Natural killer cell treated with Interleukin-12 subunit alpha and Interleukin-12 subunit beta and Interleukin-15 and Interleukin-18, amount 100 ng/mL, for 72 hours (primary cell): ENCODE measurements at places on chromosomes 11 and 22. TPM values are rescaled to one million over a fixed set of nuclear protein-coding genes. Genes with fewer than 3 reads are reported as not detected.
A peak's percentile ranks its signal among the peaks of the same experiment; 100 is the strongest.

The IFITM2 gene
- total RNA-seq: 171 TPM

The KRTAP5-9 gene
- total RNA-seq: not detected

The LYVE1 gene
- not detected for total RNA-seq

The FOLH1 gene
- total RNA-seq: not detected

The CNTF gene
- total RNA-seq: 6.3 TPM

The FAM76B gene
- total RNA-seq: 35.3 TPM

The GLYAT gene
- total RNA-seq: not detected

GRCh38 chr11:119092880-119093842 is 8.5 kb downstream of the HMBS start:
- peaks cover 39% of the 10 kb centered on the region for H3K4me1 ChIP-seq
- DNase-seq: no peak
- H3K36me3 ChIP-seq: peaks cover 21% of the 10 kb centered on the region
- H3K4me3 ChIP-seq: peak overlapping the region; percentile 91
- peak overlapping the region; percentile 93 for H3K27ac ChIP-seq

- H3K4me3 ChIP-seq: no peak overlapping the region
- no peaks in the 10 kb centered on the region for H3K27me3 ChIP-seq
- no peaks in the 10 kb centered on the region for H3K36me3 ChIP-seq
- H3K4me1 ChIP-seq: peaks cover 5% of the 10 kb centered on the region
- DNase-seq: no peak
Measured at GRCh38 chr22:42050641-42051180, 19.9 kb downstream of the NAGA start.

DNA sequence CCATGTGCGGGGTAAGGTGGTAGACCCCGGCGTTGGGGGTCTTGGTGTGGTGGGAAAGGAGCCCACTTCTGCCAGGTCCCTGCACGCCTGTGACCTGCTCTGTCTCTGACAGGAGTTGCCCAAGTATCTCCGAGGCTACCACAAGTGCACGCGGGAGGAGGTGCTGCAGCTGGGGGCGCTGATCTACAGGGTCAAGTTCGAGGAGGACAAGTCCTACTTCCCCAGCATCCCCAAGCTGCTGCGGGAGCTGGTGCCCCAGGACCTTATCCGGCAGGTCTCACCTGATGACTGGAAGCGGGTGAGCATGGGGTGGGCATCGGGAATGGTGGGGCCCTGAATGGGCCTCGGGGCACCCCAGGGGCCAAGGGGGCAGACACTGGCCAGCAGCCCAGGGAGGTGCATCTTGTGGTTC is 83.0 kb downstream of the MYO7A start:
- peak; percentile 58 for DNase-seq
- no peaks in the 10 kb centered on the region for H3K4me1 ChIP-seq
- no peaks in the 10 kb centered on the region for H3K27me3 ChIP-seq
- no peak overlapping the region for H3K4me3 ChIP-seq

DNA sequence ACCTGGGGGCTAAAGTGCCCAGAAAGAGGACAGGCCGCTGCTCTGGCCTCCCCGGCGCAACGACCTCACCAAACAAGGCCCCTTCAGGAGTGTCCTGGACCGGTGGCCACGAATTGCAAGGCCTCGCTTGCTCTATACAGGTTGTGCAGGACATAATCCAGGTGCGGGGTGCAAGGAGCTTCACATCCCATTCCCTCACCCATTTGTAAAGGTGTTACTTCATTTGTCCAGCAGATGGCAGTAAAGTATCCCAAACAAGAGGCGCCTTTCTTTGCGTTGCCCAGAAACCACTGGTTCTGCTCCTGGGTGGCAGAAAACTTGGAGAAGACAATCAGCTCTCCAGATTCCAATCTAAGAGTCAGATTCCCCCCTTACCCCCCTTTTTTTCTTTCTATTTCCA is 35.9 kb upstream of the PRDM11 start:
- no peak overlapping the region for H3K4me3 ChIP-seq
- peaks cover 7% of the 10 kb centered on the region for H3K36me3 ChIP-seq
- H3K4me1 ChIP-seq: no peaks in the 10 kb centered on the region

DNA sequence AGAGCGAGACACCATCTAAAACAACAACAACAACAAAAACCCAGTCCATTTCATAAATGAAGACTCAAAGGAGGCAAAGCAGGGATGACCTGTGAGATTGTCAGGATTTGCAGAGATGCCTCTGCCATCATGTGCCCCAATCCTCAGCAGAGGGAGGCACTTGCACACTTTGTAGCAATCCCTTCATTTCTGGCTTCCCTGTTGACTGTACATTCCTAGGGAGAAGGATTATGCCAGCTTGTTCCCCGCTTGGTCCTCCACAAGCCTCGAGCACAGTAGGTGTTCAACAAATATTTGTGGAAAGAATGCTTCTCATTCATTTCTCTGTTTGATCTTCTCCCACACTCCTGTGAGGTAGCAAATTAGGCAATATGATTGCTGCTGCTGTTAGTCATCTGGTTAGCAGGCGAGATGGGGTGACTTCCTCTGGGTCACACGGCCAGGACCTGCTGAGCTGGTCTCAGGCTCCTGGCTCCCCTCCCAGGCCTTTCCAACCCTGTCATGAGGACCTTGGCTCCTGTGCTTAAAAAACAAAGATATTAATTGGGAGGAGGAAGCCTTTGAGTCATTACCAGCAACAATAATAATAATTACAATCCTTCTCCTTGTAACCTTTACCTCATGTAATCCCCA is 34.1 kb downstream of the LIF start:
- peaks cover 34% of the 10 kb centered on the region for H3K4me1 ChIP-seq
- H3K27me3 ChIP-seq: no peaks in the 10 kb centered on the region
- peak; percentile 72 for DNase-seq
- H3K27ac ChIP-seq: peak overlapping the region; percentile 78
- peak overlapping the region; percentile 48 for H3K4me3 ChIP-seq
- H3K36me3 ChIP-seq: no peaks in the 10 kb centered on the region

GRCh38 chr11:36395978-36396736 is 100.1 kb downstream of the PRR5L start:
- no peak overlapping the region for H3K4me3 ChIP-seq
- H3K27ac ChIP-seq: peak overlapping the region; percentile 34
- peaks cover 44% of the 10 kb centered on the region for H3K36me3 ChIP-seq
- no peaks in the 10 kb centered on the region for H3K27me3 ChIP-seq
- H3K4me1 ChIP-seq: peaks cover 74% of the 10 kb centered on the region

- H3K4me3 ChIP-seq: no peak overlapping the region
- H3K27ac ChIP-seq: no peak overlapping the region
- H3K4me1 ChIP-seq: peaks cover 29% of the 10 kb centered on the region
Measured at GRCh38 chr11:108754901-108755625, 90.2 kb downstream of the DDX10 start.

- DNase-seq: no peak
- H3K4me1 ChIP-seq: no peaks in the 10 kb centered on the region
- H3K36me3 ChIP-seq: peaks cover 9% of the 10 kb centered on the region
- no peak overlapping the region for H3K4me3 ChIP-seq
- H3K27me3 ChIP-seq: peaks cover 22% of the 10 kb centered on the region
- H3K27ac ChIP-seq: no peak overlapping the region
Measured at GRCh38 chr11:11717064-11717725, 95.4 kb upstream of the GALNT18 start.

- DNase-seq: no peak
- no peaks in the 10 kb centered on the region for H3K27me3 ChIP-seq
- H3K4me3 ChIP-seq: peak overlapping the region; percentile 83
Measured at GRCh38 chr11:62553839-62554361, 7.3 kb upstream of the AHNAK start.

GRCh38 chr11:40384991-40385390 is 1074.5 kb downstream of the LRRC4C start:
- no peak overlapping the region for H3K27ac ChIP-seq
- no peaks in the 10 kb centered on the region for H3K27me3 ChIP-seq
- H3K4me3 ChIP-seq: no peak overlapping the region
- DNase-seq: no peak
- H3K4me1 ChIP-seq: no peaks in the 10 kb centered on the region

DNA sequence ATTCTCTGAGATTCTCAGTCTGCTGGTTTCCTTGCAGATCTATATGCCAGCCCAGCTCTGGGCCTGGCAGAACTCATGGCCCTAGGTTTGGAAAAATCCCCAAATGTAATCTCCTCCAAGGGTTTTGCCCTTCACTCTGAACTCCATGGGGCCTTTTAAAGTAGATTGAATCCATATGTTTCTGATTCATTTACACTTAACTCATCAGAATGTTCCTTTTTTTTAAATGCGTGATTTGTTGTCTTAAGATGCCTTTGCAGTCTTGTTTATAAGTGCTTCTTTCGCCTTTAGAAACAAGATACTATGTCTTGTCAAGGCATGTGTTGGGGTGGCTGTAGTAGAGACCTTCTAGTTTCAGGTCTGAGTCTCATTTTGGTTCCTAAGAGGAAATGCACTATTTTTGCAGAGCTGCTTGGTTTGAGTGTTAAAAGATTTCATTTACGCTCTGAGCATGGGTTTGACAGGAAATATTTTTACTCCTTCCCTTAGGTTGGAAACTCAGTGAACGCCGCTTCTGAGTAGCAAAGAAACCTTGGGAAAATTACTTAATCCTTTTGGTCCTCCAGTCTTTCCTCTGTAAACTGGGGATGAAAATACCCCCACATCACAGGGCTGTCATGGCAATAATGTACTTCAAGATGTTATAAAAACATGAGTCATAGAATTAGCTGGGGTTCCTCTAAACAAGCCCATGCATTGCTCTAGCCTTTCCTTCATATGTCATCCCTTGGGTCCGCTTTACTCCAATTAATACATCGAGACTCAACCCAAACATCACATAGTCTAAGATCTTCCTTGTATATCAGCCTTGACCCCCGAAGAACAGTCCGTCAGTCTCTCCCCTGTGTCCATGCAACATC is 83.5 kb downstream of the SNX19 start:
- no peak overlapping the region for H3K27ac ChIP-seq
- peaks cover 28% of the 10 kb centered on the region for H3K27me3 ChIP-seq
- no peaks in the 10 kb centered on the region for H3K4me1 ChIP-seq
- no peak for DNase-seq
